Heart left ventricle (tissue), 16 donors: ENCODE measurements at places on chromosomes 3 and 15. TPM values are rescaled to one million over a fixed set of nuclear protein-coding genes. Genes with fewer than 3 reads are reported as not detected.

DNA sequence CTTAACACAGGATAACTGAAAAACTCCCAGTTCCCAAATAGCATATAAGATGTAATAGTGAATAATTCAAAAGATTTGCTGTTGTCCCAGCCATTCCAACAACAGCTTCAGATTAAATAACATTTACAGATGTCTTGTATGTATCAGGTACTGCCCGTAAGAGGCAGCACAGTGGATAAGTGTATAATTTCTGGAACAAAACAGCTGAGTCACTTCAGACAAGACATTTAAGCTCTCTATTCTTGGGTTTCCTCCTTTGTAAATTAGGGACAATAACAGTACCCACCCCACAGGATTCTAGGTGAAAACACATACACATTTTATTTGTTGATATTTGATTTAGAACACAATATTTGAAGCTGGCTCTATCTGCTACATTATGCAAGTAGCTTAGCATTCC lies 2.6 kb upstream of the WWTR1 start:
- no peak for DNase-seq
- H3K4me1 ChIP-seq, result peaks cover 12% of the 10 kb centered on the region
- H3K4me3 ChIP-seq, result no peak overlapping the region
- H3K27ac ChIP-seq, result peak overlapping the region; percentile 99
- H3K27me3 ChIP-seq, result no peaks in the 10 kb centered on the region
- no peaks in the 10 kb centered on the region for H3K36me3 ChIP-seq

DNA sequence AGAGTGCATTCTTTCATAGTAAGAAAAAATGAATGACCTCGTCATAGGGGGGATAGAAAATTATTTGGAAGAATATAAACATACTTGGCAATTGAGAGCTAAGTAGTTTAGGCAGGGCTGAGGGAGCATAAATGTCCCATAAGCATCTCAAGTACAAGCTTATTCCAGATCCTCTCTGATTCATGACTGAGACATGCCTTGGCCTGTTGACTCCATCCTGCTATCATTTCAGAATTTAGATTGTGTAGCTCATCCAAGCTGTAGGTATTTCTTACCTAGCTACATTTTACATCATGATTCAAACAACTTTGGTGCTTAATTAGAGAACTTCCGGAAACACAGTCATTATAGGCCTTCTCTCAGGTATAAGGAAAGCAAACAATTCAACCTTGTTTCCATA lies 12.3 kb downstream of the POGLUT1 start:
- no peak overlapping the region for H3K27ac ChIP-seq
- no peaks in the 10 kb centered on the region for H3K4me1 ChIP-seq
- DNase-seq, result no peak
- no peak overlapping the region for H3K4me3 ChIP-seq

- H3K4me1 ChIP-seq, result no peaks in the 10 kb centered on the region
- H3K4me3 ChIP-seq, result no peak overlapping the region
- no peak overlapping the region for H3K27ac ChIP-seq
- no peaks in the 10 kb centered on the region for H3K27me3 ChIP-seq
- no peaks in the 10 kb centered on the region for H3K36me3 ChIP-seq
- no peak for DNase-seq
These were observed 9.6 kb upstream of the TRPM1 start for GRCh38 chr15:31111091-31111647.

DNA sequence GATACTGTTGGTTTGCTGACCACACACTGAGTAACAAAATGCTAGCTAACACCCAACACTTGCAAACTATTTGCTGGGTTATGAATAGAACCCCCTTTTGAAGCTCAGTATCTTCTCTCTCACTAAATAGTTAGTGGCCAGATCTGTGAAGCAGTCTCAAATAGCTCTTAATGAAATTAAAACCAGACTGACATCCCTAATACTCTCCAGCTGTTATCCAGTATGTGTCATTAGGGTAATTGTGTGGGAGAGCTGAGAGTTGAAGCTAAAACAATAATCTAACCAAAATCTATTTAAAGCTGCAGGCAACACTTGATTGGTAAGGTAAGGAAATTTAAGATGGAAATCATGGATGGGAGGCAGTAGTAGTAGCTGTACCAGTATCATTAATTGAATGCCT lies 110.4 kb upstream of the RORA start:
- H3K36me3 ChIP-seq, result no peaks in the 10 kb centered on the region
- H3K27me3 ChIP-seq, result no peaks in the 10 kb centered on the region
- no peak overlapping the region for H3K27ac ChIP-seq

Gene BRPF1
- 9.4 TPM for total RNA-seq

Gene CDHR4
- total RNA-seq, result not detected

Gene GPR171
- not detected for total RNA-seq
